Stimulated activated CD4-positive, alpha-beta T cell treated with anti-CD3 and anti-CD28 coated beads, TNF-alpha, amount 100 ng/mL, for 48 hours (primary cell): ENCODE measurements at places on chromosomes 5 and 9.

DNA sequence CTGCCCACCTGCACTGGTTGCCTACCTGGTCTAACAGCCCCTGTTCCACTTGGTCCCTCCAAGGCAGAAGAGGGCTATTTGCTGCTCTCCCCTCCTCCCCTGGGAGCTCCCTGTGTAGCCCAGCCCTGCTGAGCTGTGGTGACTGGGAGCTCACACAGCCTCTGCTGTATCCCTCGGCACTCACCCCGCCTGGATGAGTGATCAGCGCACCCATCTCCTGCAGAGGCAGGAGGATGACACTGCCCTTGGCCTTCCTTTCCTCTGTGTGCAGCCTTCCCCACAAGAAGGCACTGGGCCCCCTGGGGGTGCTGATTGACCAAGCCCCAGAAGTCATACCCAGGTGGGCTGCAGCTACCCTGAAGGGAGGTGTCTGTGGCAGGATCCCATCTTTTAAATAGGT, 134.2 kb downstream of the ADAMTS2 start:
- DNase-seq = no peak

GRCh38 chr5:44236040-44236439, 153.2 kb downstream of the FGF10 start:
- no peak for DNase-seq

DNA sequence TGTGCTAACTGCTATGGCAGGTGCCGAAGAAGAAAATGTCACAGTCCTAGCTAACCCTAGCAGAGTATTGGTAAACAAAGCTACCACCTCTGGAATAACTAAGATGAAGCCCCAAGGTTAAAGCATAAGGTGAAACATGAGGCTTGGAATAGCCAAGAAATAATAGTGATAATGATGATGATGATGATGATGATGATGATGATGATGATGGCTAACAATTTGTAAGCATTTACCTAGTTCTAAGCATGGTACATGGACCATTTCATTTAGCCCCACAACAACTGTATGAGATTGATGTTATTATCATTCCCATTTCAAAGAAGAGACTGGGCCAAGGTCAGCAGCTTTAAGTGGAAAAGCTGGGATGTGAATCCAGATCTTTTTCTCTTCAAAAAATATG, 35.3 kb downstream of the SH3RF2 start:
- no peak for DNase-seq

- no peak for DNase-seq
These were observed 116.4 kb upstream of the COL5A1 start for GRCh38 chr9:134525070-134525815.

- DNase-seq = no peak
These were observed 19.5 kb downstream of the TTC33 start for GRCh38 chr5:40736103-40736875.

DNA sequence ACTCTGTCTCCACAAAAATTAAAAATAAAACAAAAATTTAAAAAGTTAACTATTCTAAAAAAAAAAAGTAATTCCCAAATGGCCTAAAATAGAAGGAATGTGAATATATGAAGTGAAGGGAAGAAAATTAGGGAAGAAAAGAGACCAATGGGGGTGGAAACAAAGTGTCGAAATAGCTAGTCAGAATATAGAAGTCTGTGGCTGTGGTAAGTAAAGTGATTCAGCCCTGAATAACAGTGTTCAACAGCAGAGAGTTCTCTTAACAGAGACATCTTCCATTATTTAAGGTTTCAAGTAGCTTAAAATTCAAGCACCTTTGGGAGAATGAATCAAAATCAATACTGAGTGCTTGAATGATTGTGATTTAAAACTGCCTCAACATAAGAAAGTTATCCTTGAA, 51.7 kb downstream of the LPAR1 start:
- DNase-seq = no peak

GRCh38 chr5:125176005-125176390, 429.6 kb upstream of the ZNF608 start:
- no peak for DNase-seq

DNA sequence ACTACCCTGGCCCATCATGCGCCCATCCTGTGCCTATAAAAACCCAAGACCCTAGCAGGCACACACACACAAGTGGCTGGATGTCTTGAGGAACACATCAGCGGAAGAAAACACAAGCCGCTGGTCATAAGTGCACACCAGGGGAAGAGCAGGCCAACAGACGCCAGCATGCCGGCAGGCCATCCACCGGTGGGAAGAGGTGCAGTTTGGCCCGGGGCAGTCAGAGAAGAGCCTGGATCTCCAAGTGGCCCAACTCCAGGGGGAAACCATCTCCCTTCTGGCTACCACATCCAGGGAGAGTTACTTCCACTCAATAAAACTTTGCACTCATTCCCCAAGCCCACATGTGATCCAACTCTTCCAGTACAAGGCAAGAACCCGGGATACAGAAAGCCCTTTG, 2001.3 kb upstream of the NUDT12 start:
- DNase-seq = no peak

DNA sequence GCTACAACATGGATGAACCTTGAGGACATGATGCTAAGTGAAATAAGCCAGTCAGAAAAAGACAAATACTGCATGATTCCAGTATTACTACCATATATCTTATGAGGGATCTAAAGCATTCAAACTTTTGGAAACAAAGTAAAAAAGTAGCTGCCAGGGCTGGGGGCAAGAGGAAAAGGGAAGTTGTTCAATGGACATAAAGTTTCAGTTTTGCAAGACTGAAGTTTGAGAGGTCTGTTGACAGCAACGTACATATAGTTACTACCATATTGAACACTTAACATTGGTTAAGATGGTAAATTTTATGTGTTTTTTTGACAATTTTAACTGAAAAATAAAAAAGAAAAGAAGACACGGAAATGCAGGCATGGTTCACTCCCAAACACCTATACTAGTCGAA, 77.6 kb downstream of the MAPKAP1 start:
- no peak for DNase-seq

GRCh38 chr5:78574731-78575161, 73.8 kb downstream of the LHFPL2 start:
- DNase-seq = no peak

DNA sequence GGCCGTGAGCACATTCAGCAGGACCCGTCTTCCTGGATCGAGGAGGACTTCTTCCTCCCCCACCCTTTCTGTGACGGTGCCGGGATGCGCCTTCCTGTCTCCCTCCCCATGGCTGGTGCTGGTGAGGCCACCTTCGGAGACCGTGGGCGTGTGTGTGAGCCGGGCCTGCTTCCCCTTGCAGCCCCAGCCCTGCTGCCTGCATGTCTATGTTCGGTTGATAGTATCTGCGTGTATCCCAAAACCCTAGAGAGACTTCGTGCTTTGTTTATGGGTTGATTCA, 12.8 kb downstream of the CEP72 start:
- DNase-seq = no peak

DNA sequence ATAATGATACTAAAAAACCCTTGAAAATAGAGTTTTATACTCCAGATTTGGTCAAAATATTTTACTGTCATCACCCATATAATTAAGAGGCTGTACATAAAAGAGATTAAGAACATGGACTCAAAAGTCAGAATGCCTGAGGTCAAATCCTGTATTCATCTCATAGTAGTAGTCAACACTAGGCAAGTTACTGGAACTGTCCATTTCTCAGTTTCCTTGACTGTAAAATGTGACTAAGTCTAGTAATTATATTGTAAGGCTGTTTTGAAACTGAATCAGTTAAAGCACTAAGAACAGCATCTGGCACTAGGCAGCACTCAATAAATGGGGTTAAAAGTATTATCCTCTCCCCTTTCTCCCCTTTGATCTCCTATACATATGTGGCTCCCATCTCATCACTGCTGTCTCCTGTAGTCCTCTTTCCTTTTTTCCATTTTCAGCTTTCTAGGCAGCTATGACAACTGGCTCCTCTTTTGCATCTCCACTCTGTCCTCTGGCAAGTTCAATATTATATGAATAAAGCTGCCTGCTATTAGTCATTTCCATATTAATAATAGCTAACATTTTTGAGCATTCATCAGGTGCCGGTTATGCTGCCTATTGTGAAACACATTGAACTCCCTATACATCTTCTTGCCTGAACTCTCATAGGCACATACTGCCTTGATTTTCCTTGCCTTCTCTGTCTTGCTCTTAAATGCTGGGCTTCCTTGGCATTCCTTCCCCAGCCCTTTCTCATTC, 185.8 kb upstream of the NREP start:
- DNase-seq = no peak

DNA sequence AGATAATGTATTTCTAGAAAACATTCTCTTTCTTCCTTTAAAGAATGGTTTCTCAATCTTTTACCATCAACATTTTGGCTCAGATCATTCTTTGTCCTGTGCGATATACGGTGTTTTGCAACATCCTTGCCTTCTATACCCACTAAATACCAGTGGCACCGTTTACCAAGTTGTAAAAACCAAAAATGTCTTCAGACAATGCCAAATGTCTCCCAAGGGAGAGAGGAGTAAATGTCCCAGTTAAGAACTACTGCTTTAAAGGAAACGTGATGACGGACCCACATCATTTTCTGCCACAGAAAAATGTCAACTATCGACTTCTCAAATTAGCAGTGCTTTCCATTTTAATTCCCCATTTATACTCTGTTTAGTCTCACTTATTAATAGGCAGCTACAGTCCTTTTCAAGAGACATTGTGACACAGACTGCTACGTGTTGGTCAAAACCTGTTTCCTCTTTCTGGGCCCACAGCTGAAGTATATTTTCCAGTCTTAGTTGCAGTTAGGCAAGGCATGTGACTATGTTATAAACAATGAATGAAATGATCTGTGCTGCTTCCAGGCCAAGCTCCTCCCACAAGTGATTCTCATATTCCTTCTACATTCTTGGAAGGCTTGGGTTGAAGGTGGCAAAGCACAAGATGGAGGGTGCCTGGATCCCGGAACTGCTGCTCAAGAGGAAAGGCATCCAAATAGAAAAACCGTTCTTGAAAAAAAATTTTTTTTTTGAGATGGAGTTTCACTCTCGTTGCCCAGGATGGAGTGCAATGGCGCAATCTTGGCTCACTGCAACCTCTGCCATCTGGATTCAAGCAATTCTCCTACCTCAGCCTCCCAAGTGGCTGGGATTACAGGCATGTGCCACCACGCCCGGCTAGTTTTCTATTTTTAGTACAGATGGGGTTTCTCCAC, 8.8 kb downstream of the PRXL2C start:
- no peak for DNase-seq

- DNase-seq = no peak
These were observed 68.7 kb downstream of the CRB2 start for GRCh38 chr9:123424552-123425225.

DNA sequence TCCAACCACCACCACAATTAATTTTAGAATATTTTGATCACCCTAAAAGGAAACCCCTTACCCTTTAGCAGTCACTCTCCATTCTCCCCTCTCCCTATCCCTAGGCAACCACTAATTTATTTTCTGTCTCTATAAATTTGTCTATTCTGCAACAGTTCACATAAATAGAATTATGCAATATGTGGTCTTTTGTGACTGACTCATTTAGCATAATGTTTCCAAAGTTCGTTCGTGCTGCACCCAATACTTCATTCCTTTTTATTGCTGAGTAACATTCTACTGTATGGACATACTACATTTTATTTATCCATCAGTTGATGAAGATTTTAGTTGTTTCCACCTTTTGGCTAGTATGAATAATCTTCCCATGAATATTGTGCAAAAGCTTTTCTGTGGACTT, 18.2 kb upstream of the CDC20B start:
- DNase-seq = no peak

DNA sequence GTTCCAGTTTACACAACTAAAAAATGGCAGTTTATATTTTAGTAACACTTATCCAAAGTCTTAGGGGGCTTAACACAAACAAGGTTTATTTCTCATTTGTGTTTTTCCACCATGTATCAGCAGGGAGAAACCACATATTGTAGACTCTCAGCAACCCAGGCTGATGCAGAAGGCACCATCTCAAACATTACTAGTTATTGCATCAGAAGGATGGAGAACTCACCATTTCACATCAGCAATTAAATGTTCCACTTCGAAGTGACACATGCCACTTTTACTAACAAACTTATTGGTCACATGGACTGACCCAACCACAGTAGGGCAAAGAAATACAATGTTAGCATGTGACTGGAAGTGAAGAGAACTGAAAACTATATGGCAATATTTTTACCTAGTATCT, 22.5 kb upstream of the SMC2 start:
- DNase-seq = no peak

- no peak for DNase-seq
These were observed 9.8 kb downstream of the SUB1 start for GRCh38 chr5:32595118-32595517.

GRCh38 chr9:36924071-36924470, 110.0 kb downstream of the PAX5 start:
- peak; percentile 14 for DNase-seq

- DNase-seq = peak; percentile 32
These were observed 16.0 kb downstream of the SLC22A5 start for GRCh38 chr5:132385326-132386105.

- no peak for DNase-seq
These were observed 8.7 kb downstream of the PAPPA start for GRCh38 chr9:116162241-116162781.

DNA sequence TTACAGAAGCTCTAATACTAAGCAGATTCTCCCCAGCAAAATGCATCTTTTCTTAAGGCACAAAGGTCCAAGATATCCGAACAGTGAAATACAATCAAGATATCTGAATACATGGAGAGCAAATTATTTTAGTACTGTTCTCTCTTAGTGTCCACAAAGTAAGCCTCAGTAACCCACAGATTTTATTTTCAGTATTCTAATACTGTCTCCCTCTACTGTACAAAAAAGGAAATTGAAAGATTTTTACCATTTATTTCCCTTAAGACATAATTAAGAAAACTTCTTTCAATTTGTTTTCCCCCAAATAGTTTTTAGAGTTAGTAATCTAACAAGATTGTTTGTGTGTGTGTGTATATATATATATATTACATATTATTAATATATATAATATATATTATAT, 24.7 kb upstream of the NOL6 start:
- DNase-seq = no peak

DNA sequence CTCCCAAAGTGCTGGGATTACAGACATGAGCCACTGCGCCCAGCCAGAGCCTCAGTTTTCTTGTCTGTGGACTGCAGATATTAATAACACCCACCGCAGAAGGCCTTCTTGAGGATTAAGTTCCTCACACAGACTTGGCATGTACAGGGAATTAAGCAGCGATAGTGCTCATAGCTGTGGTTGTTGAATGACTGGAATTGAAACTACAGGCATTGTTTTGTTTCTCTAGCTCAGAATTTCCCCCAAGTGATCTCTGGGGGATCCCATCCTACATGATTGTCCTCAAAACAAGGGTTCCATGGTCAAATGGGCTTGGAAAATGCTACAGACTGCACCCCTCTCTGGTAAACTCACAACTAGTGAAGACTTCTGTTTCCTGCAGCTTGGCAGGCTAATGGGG, 44.2 kb upstream of the TDRD7 start:
- no peak for DNase-seq
